ENCODE measurements at places on chromosomes 3 and 15.
A peak's percentile ranks its signal among the peaks of the same experiment; 100 is the strongest.

DNA sequence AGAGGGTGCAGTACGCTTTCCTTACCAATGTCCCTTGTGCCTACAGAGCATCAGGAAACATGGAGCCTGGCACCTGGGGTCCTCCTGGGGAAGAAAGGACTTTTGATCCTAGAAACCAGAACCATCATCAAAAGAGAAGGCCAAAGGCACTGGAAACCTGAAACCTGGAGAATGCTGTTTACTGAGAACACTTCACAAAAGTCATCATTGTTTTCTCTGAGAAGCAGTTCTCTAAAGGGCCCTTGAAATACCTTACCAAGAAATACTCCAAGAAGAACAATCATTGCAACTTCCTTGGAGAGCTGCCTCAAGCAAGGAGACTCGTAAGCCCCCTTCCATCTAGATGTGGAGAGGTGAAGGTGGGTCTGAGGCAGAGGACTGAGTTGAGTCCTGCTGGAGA lies 66.0 kb downstream of the TLE3 start:
- peak; percentile 63 for DNase-seq

- no peak for DNase-seq
Measured at GRCh38 chr3:111617406-111617805, 22.3 kb upstream of the ZBED2 start.

GRCh38 chr3:154469585-154469984 lies 39.6 kb upstream of the GPR149 start:
- no peak for DNase-seq

GRCh38 chr3:111808439-111808838 lies 50.6 kb upstream of the PHLDB2 start:
- DNase-seq, result no peak

DNA sequence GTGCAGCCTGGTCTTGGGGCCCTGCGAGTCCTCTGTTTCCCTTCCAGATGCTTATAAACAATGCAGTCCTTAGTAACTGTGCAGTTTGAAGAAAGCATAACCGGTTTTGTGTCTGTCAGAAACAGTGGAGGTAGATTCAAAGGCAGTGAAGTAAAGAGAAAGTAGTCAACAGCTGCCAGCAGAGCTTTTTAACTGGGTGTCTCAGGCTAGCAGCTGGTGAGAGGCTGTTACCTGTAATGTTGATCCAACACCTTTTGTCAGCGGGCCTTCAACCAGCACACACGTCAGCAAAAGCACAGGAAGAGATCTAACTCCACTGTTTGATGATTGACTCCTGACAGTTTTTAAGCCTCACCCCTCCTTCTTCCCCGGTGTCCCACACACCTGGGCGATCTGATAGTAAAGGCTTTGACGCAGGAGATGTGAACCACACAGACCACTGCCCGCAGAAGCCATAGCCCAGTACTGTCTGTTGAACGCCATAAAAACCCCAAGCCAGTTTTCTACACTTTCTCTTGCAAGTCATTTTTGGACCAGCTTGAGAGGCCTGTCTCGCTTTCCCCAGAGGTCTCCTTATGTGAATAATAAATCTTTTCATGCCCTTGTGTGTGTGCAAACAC lies 178.0 kb downstream of the FMN1 start:
- no peak for DNase-seq

GRCh38 chr3:108296239-108296638 lies at the start of gene HHLA2:
Gene HHLA2, plus strand, starts transcription at chr3:108296548. Its CDS starts 55,266 bp downstream, at chr3:108351814.
- no peak for DNase-seq

- no peak for DNase-seq
Measured at GRCh38 chr3:57877116-57877515, 121.0 kb downstream of the SLMAP start.

GRCh38 chr3:128787256-128788253 lies 61.6 kb downstream of the RAB7A start:
- DNase-seq, result no peak

- DNase-seq, result no peak
Measured at GRCh38 chr3:169227911-169228310, 435.6 kb downstream of the MECOM start.

DNA sequence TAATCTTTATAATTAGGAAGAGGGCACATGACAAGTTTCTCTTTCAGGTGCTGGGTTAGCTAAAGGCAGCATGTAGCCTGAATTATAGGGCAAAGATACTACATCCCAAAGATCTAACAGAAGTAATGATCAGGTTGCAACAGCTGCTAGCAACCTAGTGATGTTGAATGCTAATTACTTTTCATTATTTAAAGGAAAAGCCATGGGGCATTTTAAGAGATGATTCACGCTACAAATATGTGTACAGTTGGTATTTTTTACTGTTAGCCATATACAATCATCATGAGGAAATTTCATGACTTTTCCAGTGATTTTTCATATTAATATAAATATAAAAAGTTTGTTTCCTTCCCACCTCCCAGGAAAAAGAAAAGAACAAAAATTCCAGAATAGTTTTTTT lies 43.0 kb downstream of the NEK10 start:
- DNase-seq, result no peak

DNA sequence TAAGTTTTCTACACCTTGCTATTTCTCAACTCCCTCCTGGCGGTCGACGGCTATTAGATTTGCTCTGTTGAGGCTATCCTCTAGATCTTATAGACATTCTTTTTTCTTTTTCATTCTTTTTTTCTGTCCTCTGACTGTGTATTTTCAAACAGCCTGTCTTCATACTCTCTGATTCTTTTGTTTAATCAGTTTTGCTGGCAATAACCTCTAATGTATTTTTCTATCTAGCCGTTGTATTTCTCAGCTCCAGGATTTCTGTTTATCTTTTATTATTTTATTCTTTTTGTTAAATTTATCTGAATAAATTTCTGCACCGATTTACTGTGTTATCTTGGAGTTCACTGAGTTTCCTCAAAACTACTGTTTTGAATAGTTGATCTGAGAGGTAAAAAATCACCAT lies 31.5 kb downstream of the NLGN1 start:
- no peak for DNase-seq

DNA sequence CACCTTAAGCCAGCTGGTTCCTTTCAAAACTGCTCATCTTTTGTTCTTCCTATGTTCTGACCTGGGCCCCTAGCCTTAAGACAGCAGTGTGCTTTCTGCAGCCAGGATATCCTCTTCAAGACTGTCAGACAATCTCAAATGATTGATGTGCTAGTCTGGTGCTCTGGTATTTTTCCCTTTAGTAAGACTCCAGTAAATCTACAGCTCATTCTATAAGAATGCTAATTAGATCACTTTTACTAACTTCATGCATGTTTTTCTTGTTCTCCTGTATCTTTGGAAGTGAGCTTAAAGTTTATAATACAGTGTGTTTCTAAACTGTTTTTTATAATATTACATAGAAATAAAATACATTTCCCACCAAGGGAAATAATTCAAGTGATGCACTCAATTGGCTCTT lies 220.9 kb upstream of the NANOGP8 start:
- no peak for DNase-seq

GRCh38 chr15:50753463-50753862 lies 12.0 kb downstream of the SPPL2A start:
- DNase-seq, result peak; percentile 71

- peak; percentile 77 for DNase-seq
Measured at GRCh38 chr3:27666708-27667107, 55.4 kb downstream of the EOMES start.

DNA sequence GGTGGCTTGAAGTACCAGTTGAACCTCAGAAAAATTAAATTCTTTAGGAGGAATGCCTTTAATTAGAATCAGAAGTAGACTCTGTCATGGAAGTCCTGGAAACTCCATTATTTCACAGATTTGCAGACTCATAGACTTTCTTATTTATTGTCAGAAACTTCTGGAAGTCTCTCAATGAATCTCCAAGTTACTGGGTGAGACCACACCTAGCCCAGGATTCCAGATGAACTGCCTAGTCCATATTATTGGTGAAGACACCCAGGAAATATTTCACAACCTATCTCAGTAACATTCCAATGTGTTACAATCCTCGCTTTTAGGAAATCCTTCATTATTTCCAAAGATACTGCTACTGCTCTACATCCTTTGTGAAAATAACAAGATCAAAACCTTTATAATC lies 6.5 kb upstream of the THBS1 start:
- no peak for DNase-seq
